Thoracic aorta (tissue), 2 donors: ENCODE measurements at places on chromosomes 1 and 21.
A peak's percentile ranks its signal among the peaks of the same experiment; 100 is the strongest.

DNA sequence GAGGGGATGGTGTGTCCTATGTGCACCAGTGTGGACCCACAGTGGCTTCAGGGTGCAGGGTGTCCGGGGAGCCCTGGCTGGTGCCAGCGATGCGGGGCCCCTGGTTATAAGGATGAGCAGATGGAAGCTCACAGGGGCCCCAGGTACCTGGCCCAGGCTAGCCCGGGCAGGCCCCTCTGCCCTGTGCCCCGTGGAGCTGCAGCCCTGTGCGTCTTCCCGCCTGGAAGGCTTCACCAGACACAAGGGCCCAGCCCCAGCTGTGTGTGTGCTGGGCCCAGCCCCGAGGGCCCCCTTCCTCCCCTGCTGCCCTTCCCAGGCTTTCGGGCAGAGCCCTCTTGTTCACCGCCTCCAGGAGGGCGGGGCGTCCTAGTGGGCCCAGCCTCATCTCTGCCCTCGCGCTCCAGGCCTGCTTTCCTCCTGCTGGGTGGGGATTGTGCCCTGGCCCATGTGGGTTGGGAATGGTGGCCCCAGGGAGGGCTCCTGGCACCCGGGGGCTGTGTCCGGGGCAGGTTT lies 15.9 kb downstream of the PFKL start:
- no peak overlapping the region for H3K4me3 ChIP-seq
- H3K27me3 ChIP-seq, result no peaks in the 10 kb centered on the region
- H3K4me1 ChIP-seq, result no peaks in the 10 kb centered on the region
- peaks cover 41% of the 10 kb centered on the region for H3K36me3 ChIP-seq

GRCh38 chr1:29415861-29416260 lies 179.5 kb downstream of the PTPRU start:
- H3K4me1 ChIP-seq, result no peaks in the 10 kb centered on the region
- no peak overlapping the region for H3K27ac ChIP-seq
- no peak for DNase-seq
- H3K36me3 ChIP-seq, result no peaks in the 10 kb centered on the region
- no peak overlapping the region for H3K4me3 ChIP-seq

DNA sequence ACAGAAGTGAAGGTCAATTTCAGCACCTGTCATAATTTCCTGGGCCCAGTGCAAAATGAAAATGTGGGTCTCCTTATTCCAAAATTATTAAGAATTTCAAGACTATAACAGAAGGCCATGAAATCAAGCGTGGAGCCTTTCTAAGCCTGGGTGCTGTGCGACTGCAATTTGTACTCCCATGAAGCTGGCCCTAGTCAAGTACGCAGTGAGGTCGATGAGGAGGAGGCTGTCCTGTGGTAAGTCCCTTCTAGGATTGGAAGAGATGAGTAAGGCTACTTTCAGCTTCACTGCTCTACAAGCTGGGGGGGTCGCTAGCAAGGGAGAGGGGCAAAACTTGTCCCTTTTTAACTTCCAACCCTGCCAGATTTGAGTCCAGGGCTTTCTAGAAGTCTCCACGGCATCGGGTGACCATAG lies 410 bp upstream of the NUDC start:
- H3K4me1 ChIP-seq, result peaks cover 17% of the 10 kb centered on the region
- H3K4me3 ChIP-seq, result peak overlapping the region; percentile 73
- no peaks in the 10 kb centered on the region for H3K27me3 ChIP-seq

- H3K4me1 ChIP-seq, result peaks cover 7% of the 10 kb centered on the region
- H3K27me3 ChIP-seq, result no peaks in the 10 kb centered on the region
- no peak overlapping the region for H3K4me3 ChIP-seq
- no peak for DNase-seq
- no peak overlapping the region for H3K27ac ChIP-seq
Observed at GRCh38 chr1:231630558-231631205, 4.1 kb downstream of the DISC1 start.

DNA sequence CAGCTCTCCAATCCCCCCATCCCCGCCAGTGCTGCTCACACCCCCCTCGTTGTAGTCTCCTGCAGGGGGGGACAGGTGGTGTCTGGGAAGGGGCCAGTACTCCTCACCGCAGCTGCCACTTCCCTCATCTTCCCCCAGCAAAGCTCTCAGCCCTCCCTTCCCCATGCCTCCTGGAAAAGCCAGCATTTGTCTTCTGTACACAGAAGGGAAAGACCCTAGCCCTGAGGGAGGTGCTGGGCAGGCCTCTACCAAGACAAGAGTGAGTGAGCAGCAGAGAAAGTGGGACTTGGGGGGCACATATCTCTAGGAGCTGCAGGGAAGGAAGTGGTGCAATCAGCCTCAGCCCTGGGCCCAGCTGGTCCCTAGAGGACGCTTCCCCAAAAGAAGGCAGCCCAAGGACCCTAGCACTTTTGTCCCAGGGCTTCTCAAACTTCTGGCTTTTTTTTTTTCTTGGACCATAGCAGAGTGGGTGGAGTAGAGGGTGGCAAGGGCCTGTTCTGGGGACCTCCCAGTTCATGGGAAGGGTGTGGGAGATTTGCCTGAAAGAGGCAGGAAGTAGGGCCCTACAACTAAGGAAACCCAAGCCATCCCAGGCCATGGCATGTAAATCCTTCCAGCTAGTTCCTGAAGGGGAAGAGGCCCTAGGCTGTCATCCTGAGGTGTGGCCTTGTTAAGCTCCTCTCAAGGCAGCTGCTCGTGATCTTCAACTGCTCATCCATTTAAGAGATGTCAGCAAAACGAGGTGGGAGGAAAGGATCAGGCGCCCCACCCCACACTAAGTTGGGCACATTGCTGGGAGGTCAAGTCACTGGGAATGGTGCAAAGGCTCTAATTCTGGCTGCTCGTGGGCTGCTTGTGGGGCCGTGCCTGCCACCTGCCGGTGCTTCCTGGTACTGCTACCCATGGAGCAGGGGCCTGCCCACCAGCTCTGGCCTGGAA lies 12.6 kb downstream of the ZC3H12A start:
- no peaks in the 10 kb centered on the region for H3K27me3 ChIP-seq
- H3K36me3 ChIP-seq, result peaks cover 27% of the 10 kb centered on the region
- DNase-seq, result no peak
- H3K4me3 ChIP-seq, result no peak overlapping the region

DNA sequence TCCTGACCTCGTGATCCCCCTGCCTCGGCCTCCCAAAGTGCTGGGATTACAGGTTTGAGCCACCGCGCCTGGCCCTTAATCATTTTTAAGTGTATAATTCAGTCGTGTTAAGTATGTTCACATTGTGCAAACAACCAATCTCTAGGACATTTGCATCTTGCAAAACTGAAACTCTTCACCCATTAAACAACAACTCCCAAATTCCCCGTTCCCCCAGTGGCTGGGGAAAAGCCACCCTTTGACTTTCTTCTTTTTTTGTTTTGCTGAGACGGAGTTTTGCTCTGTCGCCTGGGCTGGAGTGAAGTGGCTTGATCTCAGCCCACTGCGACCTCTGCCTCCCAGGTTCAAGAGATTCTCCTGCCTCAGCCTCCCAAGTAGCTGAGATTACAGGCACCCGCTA lies 6.5 kb upstream of the THEMIS2 start:
- H3K36me3 ChIP-seq, result no peaks in the 10 kb centered on the region
- H3K4me3 ChIP-seq, result no peak overlapping the region
- no peaks in the 10 kb centered on the region for H3K4me1 ChIP-seq
- H3K27ac ChIP-seq, result no peak overlapping the region

GRCh38 chr1:31760471-31761470 lies 3.4 kb downstream of the ADGRB2 start:
- peaks cover 23% of the 10 kb centered on the region for H3K4me1 ChIP-seq
- H3K27ac ChIP-seq, result no peak overlapping the region
- no peaks in the 10 kb centered on the region for H3K27me3 ChIP-seq
- DNase-seq, result peak; percentile 33
- H3K36me3 ChIP-seq, result no peaks in the 10 kb centered on the region
- H3K4me3 ChIP-seq, result peak overlapping the region; percentile 80

DNA sequence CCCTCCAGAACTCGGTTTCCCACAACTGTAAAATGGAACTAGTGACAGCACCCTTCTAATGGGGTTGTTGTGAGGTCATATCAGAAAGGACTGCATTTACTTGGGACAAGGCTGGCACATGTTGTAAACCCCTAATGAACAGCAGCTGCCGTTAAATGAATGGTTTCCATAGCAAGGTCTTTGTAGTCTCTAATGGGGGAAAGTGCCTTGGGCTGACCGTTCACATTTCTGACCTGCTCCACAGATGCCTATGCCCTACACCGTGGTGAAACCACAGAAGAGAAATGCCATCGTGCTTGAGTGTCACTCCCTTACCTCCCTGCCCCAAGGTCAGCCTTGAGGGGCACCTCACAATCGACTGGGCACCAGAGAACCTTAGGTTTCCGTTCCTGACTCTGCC lies 143.1 kb downstream of the ZSCAN20 start:
- H3K27ac ChIP-seq, result no peak overlapping the region
- no peaks in the 10 kb centered on the region for H3K36me3 ChIP-seq
- no peaks in the 10 kb centered on the region for H3K4me1 ChIP-seq
- no peak for DNase-seq
- H3K4me3 ChIP-seq, result no peak overlapping the region

GRCh38 chr1:87252406-87252805 lies 76.3 kb upstream of the LMO4 start:
- no peaks in the 10 kb centered on the region for H3K4me1 ChIP-seq
- H3K27ac ChIP-seq, result no peak overlapping the region
- H3K36me3 ChIP-seq, result no peaks in the 10 kb centered on the region
- DNase-seq, result no peak
- no peaks in the 10 kb centered on the region for H3K27me3 ChIP-seq
- H3K4me3 ChIP-seq, result no peak overlapping the region

DNA sequence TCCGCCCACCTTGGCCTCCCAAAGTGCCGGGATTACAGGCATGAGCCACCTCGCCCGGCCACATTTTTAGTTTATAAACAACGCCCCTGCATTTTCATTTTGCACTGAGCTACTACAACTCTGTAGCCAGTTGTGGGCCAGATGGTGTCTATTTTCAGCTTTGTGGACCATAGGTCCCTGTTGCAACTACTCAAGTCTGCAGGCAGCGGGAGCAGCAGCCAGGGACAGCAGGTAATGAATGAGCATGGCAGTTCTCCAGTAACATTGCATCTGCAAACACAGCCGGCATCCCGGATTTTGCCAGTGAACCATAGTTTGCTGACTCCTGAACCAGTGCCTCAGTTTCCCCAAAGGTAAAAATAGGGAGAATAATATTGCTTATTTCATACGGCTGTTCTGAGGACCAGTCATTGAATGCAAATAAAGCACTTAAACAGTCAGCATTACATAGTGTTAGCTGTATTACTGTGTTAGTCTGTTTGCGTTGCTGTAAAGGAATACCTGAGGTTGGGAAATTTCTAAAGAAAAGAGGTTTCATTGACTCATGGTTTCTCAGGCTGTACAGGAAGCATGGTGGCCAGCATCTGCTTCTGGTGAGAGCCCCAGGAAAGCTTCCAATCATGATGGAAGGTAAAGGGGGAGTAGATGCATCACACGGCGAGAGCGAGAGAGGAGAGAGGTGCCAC lies 65.5 kb upstream of the SLC45A1 start:
- H3K4me1 ChIP-seq, result no peaks in the 10 kb centered on the region
- no peak overlapping the region for H3K4me3 ChIP-seq
- no peaks in the 10 kb centered on the region for H3K36me3 ChIP-seq
- no peak for DNase-seq
- no peak overlapping the region for H3K27ac ChIP-seq

GRCh38 chr21:40658311-40658710 lies 188.6 kb downstream of the DSCAM start:
- DNase-seq, result no peak
- H3K27ac ChIP-seq, result no peak overlapping the region
- H3K27me3 ChIP-seq, result no peaks in the 10 kb centered on the region

DNA sequence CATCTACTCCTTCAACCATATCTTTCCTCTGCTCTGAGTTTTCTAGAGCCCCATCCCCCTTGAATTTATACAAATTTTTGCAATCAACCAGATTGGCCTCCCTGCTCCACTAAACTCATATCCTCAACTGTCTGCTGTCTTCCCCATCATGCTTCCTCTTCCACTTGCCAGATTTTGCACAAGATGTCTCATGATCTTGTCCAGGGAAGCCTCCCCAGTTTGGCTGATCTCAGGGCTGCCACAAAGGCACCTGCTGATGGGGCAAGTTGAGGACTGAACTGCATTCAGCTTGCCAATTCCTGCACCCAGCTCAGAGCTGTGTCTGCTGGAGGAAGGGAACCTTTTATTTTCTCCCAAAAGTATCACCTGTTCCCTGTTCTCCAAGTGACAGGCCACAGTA lies 3.9 kb upstream of the KCNJ9 start:
- no peaks in the 10 kb centered on the region for H3K36me3 ChIP-seq
- H3K4me3 ChIP-seq, result no peak overlapping the region
- DNase-seq, result no peak
- H3K27ac ChIP-seq, result no peak overlapping the region

- no peak overlapping the region for H3K4me3 ChIP-seq
- no peak for DNase-seq
- peaks cover 9% of the 10 kb centered on the region for H3K4me1 ChIP-seq
- H3K36me3 ChIP-seq, result no peaks in the 10 kb centered on the region
- H3K27ac ChIP-seq, result no peak overlapping the region
Observed at GRCh38 chr1:167599957-167600581, 30.0 kb upstream of the RCSD1 start.

DNA sequence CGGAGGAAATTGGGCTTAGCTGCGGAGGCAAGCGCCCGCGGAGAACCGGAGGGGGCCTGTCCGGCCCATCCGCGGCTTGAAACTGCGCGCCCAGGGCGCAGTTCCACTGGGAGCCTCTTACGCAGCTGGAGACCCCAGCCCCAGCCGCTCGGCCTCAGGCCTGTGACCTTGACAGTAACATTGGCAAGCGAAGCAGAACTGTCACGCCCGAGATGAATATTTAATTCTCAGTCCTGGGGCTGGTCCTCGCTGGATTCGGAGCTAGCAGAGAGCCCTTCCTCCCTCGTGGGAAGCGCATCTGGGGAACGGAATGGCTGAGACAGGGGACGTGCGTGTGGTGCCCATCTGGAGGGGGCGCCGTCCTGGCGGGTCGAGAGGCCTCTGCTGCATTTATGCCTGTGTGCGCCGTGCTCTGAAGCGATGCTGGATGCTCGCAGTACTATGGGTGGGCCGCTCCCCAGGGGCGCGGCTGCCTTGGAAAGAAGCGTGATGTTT lies 928 bp downstream of the SLC6A17 start:
- peak overlapping the region; percentile 57 for H3K4me3 ChIP-seq
- DNase-seq, result no peak
- no peak overlapping the region for H3K27ac ChIP-seq
- H3K4me1 ChIP-seq, result peaks cover 15% of the 10 kb centered on the region

GRCh38 chr1:241482761-241483250 lies 36.7 kb downstream of the FH start:
- H3K27me3 ChIP-seq, result no peaks in the 10 kb centered on the region
- no peaks in the 10 kb centered on the region for H3K36me3 ChIP-seq
- no peak overlapping the region for H3K27ac ChIP-seq
- DNase-seq, result no peak
- no peaks in the 10 kb centered on the region for H3K4me1 ChIP-seq
- no peak overlapping the region for H3K4me3 ChIP-seq

DNA sequence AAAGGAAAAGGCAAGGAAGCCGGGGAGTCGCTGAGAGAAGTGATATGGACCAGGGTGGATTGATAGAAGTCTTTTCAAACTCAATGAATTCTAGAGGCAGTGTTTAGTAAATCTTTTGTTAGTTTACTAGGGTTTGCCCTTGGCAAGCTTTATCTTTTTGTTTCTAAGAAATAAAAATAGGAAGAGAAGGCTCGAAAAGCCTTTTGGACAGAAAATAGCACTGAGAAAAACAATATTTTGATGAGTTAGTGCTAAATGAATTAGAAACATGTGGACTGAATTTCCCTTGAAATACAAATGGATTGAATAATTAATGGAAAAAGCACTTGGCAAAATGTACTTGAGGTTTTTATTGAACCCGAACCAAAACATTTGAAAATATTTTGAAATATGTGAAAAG lies 121.8 kb upstream of the SPAG17 start:
- no peak overlapping the region for H3K4me3 ChIP-seq
- DNase-seq, result no peak
- H3K36me3 ChIP-seq, result no peaks in the 10 kb centered on the region
- H3K27me3 ChIP-seq, result no peaks in the 10 kb centered on the region
- no peaks in the 10 kb centered on the region for H3K4me1 ChIP-seq
